ENCODE measurements at places on chromosomes 4 and X.

DNA sequence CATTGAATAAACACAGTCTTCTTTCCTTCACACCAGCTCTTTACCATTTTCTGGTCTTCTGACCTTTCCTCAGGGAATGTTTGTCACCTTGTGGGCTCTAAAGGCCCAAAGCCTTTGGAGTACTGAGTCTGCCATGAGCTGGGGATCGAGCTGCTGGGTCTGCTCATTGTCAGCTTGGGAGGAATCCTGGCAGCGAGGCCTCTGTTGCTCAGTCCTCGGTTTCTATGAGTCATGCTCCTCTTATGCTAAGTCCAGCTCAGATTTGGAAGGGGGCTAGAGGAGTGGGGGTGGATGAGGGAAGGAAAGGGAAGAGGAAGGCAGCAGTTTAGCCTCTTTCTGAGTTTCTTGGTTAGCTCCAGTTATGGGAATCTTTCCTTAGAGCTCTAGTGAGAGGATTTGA is 31.1 kb downstream of the NHSL2 start:
- no peak for DNase-seq

DNA sequence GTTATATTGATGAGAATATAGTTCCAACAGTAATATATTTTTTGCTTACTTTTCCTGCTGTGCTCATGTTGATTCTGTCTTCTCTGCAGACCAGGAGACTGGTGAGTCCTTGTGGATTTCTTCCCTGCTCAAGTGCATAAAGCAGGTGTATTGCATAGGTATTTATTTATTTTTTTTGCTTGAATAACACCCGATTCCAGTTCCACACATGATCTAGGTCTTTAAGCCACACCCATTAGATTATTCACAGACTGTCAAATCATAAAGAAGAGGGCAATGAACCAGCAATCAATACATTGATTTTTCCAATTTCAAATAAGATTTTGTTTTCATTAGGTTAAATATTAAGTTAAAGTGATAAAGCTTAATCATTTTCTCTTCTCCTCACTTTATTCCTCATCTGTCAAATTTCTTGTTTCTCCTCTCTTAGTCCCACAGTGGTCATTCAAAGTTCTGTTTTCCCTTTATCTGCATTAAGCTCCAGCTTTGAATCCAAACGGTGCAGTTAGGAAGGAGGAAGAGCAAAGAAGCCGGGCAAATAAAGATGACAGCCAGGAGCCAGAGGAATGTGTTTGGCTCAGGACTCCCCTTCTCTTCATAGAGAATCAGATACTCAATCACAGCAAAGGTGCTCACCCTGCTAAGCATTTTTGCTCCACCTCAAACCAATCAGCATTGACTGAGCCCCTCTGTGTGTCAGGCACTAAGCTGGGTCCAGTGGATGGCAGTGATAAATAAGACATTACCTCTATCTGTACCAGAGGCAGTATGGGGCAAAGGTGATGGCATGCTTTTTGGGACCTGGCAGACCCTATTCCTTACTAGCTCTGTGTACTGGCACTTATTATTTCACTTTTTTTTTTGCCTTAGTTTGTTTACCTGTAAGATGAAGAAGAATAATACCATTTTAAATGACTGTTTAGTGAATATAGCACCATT is at the start of gene ADH1A:
Gene ADH1A, minus strand, starts transcription at position 138 of the 939 bp plus-strand sequence. Its CDS starts 71 bp downstream, at position 67.
- DNase-seq: no peak

DNA sequence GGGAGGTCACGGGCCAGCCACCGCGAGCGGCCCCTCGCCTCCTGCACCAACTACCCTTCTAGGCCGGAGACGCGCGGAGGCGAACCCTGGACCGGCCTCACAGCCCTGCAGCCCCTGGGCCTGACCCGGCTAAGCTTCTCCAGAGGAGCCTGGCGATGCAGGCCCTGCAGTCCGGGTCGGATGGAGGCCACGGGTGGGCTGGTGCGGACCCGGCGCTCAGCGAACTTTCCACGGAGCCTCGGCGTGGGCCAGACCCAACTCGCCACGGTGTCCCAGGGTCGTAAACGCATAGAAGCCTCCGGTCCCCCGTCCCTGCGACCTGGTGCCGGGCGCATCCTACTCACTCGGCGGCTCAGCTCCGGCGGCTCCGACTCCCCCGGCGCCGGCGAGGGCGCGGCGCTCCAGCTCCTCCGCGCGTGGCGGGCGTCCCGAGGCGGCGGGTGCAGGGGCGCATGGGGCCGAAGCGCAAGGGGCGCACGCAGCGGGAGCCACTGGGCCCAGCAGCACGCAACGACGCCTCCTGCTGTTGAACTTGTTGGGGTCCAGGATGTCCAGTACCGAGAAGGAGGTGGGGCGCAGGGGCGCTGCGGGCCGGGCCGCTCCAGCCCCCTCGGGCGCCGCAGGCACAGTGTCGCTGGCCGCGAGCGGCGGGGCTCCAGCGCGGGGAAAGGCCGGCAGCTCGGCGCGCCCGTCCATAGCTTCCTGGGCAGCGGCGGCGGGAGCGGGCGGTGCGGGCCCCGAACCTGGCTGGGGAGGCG is 427 bp downstream of the NKX1-1 start:
- no peak for DNase-seq

- DNase-seq: no peak
These were observed 1552.6 kb downstream of the C4orf33 start for GRCh38 chr4:130648570-130648969.

DNA sequence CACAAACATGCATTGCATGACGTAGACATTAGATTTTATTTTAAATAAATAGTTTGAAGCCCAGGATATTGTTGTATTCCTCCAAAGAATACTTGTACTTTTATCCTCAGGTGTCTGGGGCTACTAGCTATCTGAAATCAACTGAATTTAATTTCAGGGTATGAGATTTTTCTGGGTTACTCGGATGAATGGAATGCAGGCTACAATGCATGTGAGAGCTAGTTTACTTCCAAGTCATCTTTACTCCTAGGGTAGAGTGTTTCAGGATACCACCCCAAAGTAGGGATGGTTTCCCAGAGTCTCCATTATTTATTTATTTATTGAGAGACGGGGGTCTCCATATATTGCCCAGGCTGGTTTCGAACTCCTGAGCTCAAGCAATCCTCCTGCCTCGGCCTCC is 66.4 kb downstream of the HPRT1 start:
- DNase-seq: no peak

GRCh38 chr4:150585611-150586010 is 3.7 kb downstream of the MAB21L2 start:
- DNase-seq: no peak

DNA sequence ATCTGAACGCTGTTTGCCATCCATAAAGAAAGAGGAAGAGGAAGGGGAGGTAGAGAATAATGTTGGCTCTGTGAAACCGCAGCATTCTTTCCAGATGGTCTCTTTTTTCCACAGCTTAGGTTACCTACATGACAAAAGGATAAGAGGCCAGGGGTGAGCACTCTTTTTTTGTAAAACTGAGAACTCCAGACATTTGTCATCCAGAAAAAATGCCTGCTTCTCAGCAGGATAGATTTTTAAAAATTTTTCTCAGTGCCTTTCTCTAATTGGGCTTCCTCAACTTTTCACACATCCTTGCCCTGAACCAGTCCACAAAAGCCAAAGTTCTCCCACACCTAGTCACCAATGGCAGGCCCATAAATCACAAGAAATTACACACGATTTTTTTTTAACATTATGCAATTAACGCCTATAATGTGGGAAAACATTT is 158.1 kb upstream of the TENM3 start:
- DNase-seq: no peak

DNA sequence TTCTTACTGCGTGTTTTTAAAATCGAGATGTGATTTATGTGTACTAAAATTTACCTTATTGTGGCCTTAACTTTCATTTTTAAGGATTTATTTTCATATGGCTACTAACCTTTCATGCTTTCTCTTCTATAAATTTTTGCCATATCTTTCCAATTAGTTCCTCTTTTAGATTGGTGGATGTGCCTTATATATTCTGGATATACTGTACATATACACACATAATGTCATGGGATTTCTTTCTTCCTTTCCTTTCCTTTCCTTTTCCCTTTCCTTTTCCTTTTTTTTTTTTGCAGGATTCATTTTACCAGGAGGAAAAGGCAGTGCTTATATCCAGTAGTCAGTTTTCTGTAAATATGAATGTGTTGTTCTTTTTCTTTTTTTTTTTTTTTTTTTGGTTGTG is 37.2 kb downstream of the FHIP1A start:
- no peak for DNase-seq

- no peak for DNase-seq
These were observed 41.5 kb upstream of the FAT1 start for GRCh38 chr4:186765138-186765537.

GRCh38 chrX:22795671-22796070 is 204.1 kb upstream of the DDX53 start:
- no peak for DNase-seq

DNA sequence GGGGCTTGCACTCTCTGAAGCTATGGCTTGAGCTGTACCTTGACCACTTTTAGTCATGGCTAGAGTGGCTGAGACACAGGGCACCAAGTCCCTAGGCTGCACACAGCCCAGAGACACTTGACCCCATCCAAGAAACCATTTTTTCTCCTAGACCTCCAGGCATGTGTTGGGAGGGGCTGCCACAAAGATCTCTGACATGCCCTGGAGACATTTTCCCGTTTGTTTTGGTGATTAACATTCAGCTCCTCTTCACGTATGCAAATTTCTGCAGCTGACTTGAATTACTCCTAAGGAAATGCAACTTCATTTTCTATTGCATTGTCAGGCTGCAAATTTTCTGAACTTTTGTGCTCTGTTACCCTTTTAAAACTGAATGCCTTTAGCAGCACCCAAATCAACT is 142.6 kb downstream of the TECRL start:
- no peak for DNase-seq

DNA sequence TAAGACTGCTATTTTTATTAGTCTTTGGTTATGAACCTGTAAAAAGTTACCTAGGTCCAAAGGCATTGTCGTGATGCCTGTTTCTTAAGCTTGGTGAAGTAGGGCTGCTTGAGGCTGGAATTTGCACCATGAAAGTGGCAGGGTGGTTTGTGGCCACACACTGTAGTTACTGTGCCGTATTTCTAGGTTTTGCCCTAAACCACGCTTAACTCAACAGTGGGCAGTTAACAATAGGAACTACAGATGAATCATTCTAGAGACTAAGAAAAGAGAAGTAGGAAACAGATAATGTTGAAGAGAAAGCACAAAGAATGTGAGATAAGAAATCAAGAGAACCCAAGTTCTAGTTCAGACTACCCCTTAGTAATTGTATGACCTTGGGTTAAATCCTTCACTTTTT is 11.5 kb downstream of the ETNPPL start:
- no peak for DNase-seq

DNA sequence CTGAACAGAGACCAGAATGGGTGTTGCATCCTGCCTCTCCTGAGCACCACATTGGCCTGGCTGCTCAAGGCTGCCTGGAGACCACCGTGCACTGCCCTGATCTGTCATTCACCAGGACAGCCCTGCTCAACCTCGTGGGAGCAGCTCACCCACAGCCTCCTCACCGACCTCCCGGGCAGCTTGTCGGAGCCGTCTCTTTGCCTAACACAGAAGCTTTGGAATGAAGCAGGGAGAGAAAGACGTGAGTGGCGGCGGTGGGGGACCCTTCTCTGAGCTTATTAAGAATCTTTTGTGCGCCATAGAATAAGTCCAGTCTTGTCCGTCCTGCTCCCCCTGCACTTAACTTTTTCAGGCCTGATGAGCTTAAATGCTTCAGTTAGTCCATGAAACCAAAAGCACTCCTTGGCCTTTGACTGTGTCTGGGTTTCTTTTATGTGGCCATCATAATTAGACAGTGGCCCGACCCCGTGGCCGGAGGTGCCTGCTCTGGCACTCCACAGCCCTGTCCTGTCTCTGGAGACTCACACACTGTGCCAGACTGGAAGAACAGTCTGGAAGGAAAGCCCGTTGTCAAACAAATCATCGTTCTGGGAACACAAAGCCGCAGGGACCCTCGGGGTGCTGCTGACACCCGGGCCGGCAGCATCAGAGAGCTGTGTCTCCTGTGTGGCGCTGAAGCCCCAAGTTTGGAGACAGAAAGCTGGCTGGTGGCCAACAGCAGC is 192.8 kb downstream of the BCOR start:
- DNase-seq: no peak

DNA sequence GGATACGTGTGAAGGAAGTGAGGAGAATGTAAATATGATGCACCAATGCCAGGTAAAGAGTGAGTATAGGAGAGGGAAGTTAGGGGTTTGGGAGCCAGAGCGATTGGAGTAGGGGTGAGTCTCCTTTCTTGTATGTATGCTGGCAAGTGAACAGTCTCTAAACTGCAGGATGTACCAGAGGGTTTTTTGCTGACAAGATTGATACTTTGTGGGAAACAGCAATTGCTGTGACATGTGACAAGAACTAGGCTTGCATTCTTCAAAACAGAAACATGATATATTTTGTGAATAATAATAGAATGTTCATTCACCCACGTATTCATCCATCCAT is 706 bp downstream of the CHIC1 start:
- no peak for DNase-seq

GRCh38 chrX:29082558-29082957 is 495.3 kb downstream of the IL1RAPL1 start:
- no peak for DNase-seq

DNA sequence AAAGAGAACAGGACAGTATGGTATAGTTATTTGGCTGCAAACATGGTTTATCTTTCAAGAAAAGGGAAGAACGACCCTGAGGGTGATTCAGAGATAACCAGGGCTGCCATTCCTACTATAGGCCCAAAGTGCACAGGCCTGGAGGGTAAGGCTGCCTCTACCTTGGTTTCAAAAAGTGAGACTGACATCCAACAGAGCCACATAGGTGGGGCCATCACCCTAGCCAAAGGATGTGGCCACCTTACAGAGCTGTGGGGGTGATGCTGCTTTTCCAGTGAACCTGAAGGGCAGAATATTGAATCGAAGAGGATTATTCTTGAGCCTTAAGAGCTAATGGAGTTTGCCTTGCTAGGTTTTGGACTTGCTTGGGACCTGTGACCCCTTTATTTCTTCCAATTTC is 15.7 kb downstream of the SH2D1A start:
- no peak for DNase-seq

GRCh38 chr4:12881945-12882584 is 602.1 kb downstream of the RAB28 start:
- no peak for DNase-seq

GRCh38 chr4:100208459-100208858 is 18.2 kb upstream of the DDIT4L start:
- no peak for DNase-seq

DNA sequence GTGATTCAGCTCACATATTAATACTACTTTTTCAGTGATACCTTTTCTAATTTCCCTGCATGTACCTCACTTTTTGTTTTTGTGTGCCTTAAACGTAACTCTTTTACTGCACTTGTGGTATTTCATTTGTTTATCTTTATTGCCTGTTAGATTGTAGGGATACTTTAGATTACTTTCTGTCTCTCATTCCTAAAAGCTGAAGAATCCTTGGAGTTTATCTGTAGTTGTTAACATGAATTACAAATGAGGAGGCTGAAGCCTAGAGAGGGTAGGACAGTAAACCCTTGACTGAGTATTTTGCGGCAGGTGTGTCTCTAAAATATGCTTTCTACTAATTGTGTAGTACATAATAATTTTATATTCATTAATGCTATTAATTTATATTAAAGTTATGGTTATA is 34.9 kb downstream of the BMP2K start:
- DNase-seq: no peak
